Fibroblast of lung (primary cell): ENCODE measurements at places on chromosomes 2 and 18.
A peak's percentile ranks its signal among the peaks of the same experiment; 100 is the strongest.

DNA sequence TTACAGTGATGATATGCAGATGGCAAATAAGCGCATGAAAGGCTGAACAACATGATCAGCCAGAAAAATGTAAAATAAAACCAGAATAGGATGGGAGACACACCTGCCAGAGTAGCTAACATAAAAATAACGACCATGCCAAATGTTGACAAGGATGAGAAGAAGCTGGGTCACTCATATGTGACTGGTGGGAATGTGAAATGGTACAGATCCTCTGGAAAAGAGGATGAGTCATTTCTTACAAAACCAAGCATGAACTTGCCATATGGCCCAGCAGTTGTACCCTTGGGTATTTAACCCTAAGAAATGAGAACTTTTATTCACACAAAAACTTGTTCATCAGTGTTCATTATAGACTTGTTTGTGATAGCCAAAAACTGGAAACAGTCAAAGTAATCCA is 143.8 kb downstream of the SH3BP4 start:
- peak; percentile 44 for DNase-seq
- no peak overlapping the region for H3K27ac ChIP-seq
- H3K36me3 ChIP-seq = no peaks in the 10 kb centered on the region
- peaks cover 4% of the 10 kb centered on the region for H3K4me1 ChIP-seq
- H3K27me3 ChIP-seq = no peaks in the 10 kb centered on the region
- no peak overlapping the region for H3K4me3 ChIP-seq

- H3K4me3 ChIP-seq = no peak overlapping the region
- no peak for DNase-seq
- no peaks in the 10 kb centered on the region for H3K36me3 ChIP-seq
These were observed 2.3 kb downstream of the ZC3H6 start for GRCh38 chr2:112277596-112278220.

DNA sequence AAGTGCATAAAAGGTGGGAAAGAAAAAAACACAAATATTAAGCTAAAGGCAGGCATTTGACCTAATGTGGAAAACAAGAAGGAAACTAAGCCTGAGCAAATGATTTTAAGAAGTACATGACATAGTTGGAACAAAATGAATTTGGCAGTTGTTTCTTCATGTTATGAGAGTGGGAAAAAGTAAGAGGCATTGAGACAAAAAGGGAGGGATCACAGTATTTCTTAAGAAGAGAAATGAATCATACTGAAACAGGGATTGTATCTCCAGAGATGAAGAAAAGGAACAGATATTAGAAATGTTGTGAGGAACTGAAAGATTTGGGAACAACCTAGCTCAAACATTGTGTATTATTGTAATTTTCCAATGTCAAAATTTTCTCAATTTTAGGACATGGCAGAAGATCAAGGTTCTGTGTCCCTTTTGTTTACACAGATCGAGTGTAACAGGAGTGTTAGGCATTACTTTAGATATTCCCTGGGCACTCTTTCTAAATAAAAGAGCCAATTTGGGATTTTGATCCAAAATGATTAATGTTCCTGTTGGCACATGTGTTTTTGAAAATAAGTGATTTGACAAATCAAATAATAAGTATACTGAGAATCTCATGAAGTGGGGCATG is 98.6 kb downstream of the CALCRL start:
- no peak overlapping the region for H3K4me3 ChIP-seq
- no peaks in the 10 kb centered on the region for H3K36me3 ChIP-seq
- H3K27me3 ChIP-seq = no peaks in the 10 kb centered on the region
- no peak overlapping the region for H3K27ac ChIP-seq
- peak; percentile 78 for DNase-seq
- H3K4me1 ChIP-seq = no peaks in the 10 kb centered on the region

DNA sequence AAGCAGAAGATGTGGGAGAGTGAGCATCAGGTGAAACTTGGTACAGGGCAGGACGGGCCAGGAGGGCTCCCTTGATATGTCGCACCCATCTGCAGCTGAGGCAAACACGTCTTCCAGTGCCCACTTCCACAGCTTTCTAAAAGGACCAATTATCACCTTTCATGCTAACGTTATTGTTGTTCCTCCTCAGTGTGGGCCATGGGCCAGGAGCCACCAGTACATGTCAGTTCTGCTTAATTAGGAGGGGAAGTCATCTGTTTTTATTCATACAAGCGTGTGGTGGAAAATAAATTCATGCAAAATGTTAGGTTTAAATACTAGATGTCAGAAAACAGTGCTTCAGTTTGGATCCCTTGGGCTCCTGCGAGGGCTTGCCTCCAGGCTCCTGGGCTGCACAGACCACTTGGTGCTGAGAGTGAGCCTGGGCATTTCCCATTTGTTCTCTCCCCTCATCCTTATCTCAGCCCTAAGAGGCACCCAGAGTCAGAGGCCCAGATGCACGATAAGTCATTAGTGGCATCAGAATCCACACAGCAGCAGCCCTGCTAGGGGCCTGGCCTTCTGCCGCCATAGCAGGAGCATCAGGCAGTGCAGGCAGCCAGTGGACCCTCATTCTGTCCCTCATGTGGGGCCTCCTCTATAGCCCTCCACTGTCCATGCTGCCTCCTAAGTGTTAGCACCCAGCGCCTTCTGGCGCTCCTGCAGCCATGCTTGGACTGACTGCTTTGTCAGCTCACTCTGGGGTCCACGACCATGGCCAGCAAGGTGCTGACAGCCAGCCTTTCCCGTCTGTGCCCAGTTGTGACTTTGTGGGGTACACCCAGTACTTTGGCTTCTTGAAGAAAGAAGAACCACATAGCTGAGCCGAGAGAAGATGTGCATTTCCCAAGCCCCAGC is 539.8 kb upstream of the RAB6C start:
- DNase-seq = no peak
- no peaks in the 10 kb centered on the region for H3K36me3 ChIP-seq
- no peak overlapping the region for H3K27ac ChIP-seq
- H3K4me3 ChIP-seq = no peak overlapping the region
- H3K4me1 ChIP-seq = no peaks in the 10 kb centered on the region

GRCh38 chr18:34970106-34970505 is 71.1 kb upstream of the MAPRE2 start:
- DNase-seq = peak; percentile 47
- H3K27me3 ChIP-seq = peaks cover 4% of the 10 kb centered on the region
- H3K4me3 ChIP-seq = no peak overlapping the region

GRCh38 chr18:12946549-12947284 is 1.1 kb upstream of the SEH1L start:
- peaks cover 9% of the 10 kb centered on the region for H3K4me1 ChIP-seq
- peaks cover 2% of the 10 kb centered on the region for H3K36me3 ChIP-seq
- H3K4me3 ChIP-seq = peak overlapping the region; percentile 91

DNA sequence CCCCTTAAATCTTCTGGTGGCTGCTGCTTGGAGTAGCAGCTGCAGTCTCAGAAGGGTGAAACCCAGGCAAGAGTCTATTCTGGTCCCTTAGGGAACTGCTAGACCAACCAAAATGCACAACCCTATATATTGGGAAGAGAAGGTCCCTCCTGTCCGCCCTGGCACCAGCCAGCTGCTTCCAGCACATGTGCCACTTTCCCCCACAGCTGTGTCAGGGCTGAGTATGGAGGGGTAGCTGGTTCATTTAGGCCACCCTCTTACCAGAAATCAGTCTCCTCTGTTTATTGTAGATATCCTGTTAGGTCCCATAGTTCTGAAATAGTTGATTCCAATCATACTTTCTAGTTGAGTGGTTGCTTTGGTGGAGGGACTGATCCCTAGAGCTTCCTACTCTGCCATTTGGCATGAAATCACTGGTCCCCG is 68.9 kb downstream of the BIRC6 start:
- no peaks in the 10 kb centered on the region for H3K36me3 ChIP-seq
- peaks cover 12% of the 10 kb centered on the region for H3K4me1 ChIP-seq
- peak overlapping the region; percentile 15 for H3K4me3 ChIP-seq
- H3K27me3 ChIP-seq = no peaks in the 10 kb centered on the region
- DNase-seq = peak; percentile 52

DNA sequence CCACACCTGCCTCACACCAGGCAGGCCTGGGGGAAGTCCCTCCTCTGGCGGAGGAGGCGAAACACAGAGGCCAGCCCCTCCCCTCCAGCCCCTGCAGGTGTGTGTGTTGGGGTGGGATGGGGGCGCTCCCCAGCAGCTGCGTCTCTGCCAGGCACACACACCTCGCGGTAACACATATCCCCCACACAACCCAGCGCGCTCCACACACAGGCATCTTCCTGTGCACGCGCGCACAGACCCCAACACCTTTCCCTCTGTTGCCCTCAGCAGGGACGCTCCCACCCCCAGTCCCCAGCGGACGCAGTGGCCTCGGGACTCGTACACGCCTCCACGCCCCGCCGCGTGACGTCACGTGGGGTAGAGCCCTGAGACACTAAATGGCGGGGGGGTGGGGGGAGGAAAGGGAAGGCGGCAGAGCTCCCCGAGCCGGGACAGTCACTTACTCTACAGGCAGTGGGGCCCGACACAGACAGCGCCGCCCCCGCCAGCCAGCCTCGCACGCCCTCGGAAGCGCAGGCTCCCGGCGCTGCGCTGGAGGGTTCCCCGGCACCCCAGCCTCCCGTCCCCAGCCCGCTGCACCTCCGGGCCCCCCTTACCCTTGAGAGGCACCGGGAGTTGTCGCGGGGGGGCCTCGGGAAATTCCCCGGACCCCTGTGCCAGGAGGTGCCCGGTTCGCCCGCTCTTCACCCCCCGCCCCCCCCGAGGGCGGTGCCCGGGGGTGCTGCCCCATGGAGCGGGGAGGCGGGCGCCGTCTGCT is at the start of gene WNT10A:
Gene WNT10A, plus strand, starts transcription at position 751 of the 757 bp plus-strand sequence. CDS start 144 bp downstream, outside the sequence.
- H3K27me3 ChIP-seq = peaks cover 59% of the 10 kb centered on the region
- H3K27ac ChIP-seq = no peak within 1 kb of the TSS

DNA sequence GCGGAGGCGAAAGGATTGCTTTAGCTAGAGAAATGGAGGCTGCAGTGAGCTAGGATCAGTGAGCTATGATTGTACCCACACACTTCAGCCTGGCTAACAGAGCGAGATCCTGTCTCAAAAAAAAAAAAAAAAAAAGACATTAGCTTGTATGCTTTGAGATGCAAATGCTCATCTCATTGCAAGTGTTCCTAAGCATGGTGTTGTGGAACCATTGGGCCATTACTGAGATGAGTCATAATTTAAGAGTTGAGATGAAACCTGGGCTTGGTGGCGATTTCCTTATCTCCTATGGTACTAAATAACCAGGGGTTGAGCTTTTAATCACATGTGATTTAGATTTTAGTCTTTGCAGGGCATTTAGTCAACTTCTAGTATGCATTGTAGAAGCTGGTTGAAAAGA is 2.2 kb downstream of the PLEKHA3 start:
- H3K27me3 ChIP-seq = no peaks in the 10 kb centered on the region
- no peaks in the 10 kb centered on the region for H3K36me3 ChIP-seq
- DNase-seq = no peak

DNA sequence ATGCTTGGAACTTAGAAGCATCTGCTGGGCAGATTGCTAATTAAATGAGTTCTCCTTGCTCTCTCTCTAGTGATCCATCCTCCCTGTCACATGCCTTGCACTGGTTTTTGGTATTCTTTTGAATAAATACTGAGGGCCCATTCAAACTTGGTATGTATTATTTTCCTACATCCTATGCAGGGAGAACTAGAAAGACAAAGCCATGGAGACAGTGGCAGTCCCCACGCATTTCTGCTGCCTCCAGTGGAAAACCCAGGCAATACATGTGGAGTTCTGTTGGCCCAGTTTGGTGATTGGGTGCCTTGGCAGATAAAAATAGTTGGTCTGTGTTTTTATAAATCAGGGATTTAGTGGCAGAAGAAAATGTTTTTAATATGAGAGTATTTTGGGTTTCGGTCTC is 68.7 kb downstream of the DIS3L2 start:
- peaks cover 4% of the 10 kb centered on the region for H3K4me1 ChIP-seq
- no peak overlapping the region for H3K27ac ChIP-seq
- no peak for DNase-seq
- H3K27me3 ChIP-seq = no peaks in the 10 kb centered on the region

DNA sequence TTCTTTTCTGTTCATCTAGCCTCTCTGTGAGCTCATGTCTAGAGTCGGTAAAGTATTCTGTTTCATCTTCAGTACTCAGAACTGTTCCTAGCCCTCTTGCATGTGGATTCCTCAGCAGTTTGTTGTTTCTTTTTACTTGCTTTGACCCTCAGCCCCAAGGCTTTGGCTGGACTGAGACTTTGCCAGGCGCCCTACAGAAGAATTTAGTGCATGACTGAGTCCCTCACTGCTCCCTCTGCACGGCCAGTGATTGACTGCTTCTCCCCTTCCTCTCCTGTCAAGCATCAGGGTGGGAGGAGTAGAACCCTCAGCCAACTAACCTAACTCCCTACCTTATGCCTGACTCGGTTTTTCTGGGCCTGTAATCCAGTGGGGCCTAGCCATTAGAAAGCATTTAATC is 109.8 kb downstream of the ESCO1 start:
- no peak overlapping the region for H3K4me3 ChIP-seq
- no peaks in the 10 kb centered on the region for H3K36me3 ChIP-seq

- no peak overlapping the region for H3K27ac ChIP-seq
- H3K36me3 ChIP-seq = peaks cover 2% of the 10 kb centered on the region
- no peak overlapping the region for H3K4me3 ChIP-seq
- no peaks in the 10 kb centered on the region for H3K27me3 ChIP-seq
- DNase-seq = no peak
These were observed 68.8 kb downstream of the GLI2 start for GRCh38 chr2:120804459-120804858.

DNA sequence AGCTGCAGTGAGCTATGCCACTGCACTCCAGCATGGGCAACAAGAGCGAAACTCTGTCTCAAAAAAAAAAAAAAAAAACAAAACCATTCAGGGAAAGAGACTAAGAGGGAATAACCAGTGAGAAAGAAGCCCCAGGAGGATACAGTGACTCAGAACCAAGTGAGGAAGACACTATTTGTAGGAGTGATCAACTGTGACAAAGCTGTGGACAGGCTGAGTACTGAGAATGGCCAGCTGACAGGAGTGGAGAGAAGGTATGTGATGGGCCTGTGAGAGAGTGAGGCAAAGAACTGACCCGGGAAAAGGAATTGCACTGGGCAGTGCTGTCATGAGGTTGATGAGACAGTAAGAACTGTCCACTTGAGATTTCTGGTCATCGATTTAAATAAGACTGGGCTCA is 6.7 kb upstream of the LCT start:
- peaks cover 5% of the 10 kb centered on the region for H3K4me1 ChIP-seq
- no peak for DNase-seq
- H3K4me3 ChIP-seq = no peak overlapping the region
- peaks cover 1% of the 10 kb centered on the region for H3K36me3 ChIP-seq
- no peak overlapping the region for H3K27ac ChIP-seq

DNA sequence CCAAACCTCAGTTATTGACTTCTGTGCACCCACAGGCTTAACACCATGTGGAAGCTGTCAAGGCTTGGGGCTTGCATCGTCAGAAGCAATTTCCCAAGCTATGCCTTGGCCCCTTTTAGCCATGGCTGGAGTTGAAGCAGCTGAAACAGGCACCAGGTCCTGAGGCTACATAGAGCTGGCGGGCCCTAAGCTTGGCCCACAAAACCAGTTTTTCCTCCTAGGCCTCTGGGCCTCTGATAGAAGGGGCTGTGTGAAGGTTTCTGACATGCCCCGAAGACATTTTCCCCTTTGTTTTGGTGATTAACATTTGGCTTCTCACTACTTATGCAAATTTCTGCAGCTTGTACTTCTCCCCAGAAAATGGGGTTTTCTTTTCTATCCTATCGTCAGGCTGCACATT is 9.1 kb upstream of the TMX3 start:
- no peak for DNase-seq
- H3K4me1 ChIP-seq = no peaks in the 10 kb centered on the region
- H3K27ac ChIP-seq = no peak overlapping the region
- H3K27me3 ChIP-seq = no peaks in the 10 kb centered on the region
